ENCODE measurements at places on chromosomes 3 and 15.
A peak's percentile ranks its signal among the peaks of the same experiment; 100 is the strongest.

- DNase-seq, result no peak
Observed at GRCh38 chr3:119745942-119746341, 36.0 kb upstream of the NR1I2 start.

DNA sequence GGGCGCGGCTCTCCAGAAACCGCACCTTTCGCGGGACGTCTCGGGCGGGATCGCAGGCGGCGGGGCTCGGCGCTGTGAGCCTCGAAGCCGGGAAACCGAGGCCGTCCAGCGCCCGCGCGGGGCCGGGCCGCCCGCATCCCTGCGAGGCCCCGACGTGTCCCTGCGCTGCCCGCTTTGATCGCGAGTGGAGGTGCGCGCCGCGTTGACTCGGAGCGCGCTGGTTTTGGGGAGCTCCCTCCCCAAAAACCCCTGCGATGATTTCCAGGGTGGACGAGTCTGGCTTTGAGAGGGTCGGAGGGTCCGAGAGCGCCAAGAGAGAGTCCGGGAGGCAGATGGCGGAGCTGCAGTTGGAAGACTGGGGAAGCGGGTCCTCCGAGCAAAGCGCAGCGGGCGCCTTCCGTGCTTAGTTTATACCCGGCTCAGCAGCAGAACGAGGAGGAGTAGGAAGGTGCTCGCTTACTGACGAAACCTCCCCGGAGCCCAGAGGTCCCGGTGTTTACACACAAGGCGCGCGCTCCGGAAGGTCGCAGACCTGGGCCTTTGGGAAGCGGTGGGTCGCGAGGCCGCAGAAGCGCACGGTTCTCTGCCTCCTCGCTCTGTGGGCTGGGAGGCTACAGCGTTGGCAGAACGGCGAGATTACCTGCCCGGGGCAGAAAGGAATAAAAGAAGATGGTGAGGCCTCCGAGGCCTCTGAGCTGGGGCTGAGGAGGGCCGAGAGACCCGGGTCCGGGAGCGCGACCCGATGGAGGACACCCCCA lies 687 bp downstream of the ALDH1A3 start:
- DNase-seq, result no peak

DNA sequence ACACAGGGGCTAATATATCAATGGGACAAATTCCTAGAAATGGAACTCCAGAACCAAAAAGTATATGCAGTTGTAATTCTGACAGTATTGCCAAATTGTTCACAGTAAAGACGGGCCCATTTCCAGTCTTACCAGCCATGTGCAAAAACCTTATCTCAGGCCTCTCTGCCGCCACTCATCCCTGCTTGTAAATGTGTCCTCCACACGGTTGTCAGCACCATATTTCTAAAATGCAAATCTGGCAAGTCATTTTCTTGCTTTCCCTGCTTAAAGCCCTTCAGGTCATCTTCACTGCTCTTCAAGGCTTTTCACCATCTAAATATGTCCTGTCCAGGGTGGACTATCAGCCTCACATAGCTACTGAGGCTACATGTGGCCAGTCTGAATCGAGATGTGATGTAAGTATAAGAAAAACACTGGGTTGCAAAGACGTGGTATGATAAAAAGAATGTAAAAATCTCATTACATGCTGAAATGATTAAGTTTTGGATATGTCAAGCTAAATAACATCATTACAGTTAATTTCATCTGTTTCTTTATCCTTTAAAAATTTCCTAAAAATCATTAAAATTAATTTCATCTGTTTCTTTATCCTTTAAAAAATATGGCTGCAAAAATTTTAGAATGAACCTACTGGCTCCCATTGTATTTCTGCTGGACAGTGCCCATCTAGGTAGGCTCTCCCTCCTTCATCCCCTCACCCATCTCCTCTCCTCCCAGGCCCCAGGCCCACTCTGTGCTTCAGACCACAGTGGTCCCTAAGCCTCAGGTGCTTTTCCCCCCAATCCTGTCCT lies 980 bp downstream of the PARP9 start:
- DNase-seq, result no peak

DNA sequence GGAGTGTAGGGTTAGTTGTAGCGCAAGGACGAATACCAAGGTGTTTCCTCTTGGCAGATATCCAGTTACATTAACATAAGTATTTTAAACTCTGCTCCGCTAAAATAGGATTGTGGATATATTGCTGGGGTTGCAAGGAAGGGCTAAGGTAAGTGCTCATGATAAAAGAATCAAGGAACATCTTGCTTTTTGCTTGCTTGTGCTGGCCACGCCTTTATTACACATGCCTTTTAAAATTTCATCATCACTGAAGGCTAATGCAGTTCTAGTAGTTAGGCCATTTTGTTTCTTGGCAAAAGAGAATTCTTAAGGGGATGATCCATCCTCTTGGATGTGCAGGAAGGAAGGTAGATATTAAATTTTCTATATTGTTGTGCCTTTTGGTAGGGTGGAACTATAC lies 415.6 kb upstream of the TPM1 start:
- no peak for DNase-seq

GRCh38 chr15:78762985-78763795 lies 48.1 kb downstream of the ADAMTS7 start:
- no peak for DNase-seq

DNA sequence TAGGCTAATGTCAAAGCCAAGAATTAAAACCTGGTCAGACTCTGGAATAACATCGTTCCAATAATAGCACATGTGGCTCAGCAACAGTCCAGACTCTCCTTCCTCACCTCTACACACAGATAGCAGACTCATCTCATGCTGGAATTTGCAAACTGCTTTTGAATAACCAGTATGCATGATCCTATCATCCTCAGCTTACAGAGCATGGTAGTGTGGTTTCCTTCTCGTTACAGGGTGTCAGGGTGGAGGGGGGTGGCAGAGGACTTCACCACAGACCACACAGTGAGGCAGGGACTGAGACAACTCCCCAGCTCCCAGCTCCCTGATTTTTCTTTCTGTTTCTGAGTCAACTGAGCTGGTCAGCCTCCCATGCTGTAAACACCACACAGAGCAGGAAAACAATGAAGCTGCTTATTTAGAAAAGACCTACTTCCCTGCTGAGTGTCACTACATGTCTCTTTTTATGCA lies 101.6 kb downstream of the RPL22L1 start:
- DNase-seq, result no peak

GRCh38 chr3:179701176-179701827 lies 48.5 kb downstream of the USP13 start:
- DNase-seq, result no peak

GRCh38 chr15:59051873-59052861 lies 52.8 kb upstream of the CCNB2 start:
- DNase-seq, result no peak

- DNase-seq, result no peak
Observed at GRCh38 chr3:99485286-99485685, 153.1 kb upstream of the COL8A1 start.

GRCh38 chr3:169227911-169228310 lies 435.6 kb downstream of the MECOM start:
- DNase-seq, result no peak

- DNase-seq, result no peak
Observed at GRCh38 chr3:123733341-123733740, 148.5 kb upstream of the HACD2 start.

DNA sequence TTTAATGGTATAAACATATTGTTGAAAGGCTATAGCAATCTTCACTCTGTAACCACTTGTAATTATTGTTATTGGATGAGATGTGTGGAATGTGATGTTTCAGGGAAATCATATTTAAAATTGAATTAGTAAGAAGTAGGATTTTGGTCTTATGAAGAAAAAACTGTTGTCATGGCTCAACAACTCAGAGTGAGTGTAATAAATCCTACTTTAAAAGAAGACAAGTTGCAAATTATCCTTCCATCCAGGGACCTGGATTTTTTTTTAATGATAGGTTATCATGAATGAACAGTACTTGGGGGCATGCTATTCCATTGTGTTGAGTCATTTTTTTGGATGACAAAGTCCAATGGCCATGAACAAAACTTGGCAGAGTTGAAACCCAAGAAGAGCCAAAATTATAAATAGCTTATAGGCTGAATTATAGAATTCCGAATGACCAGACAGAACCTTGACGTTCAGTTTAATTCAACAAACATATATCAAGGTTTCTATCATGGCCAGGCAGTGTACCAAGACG lies 625.5 kb upstream of the ZNF717 start:
- DNase-seq, result no peak

- no peak for DNase-seq
Observed at GRCh38 chr15:59764775-59765174, 75.7 kb upstream of the BNIP2 start.

- no peak for DNase-seq
Observed at GRCh38 chr3:30140356-30141075, 465.9 kb upstream of the TGFBR2 start.

DNA sequence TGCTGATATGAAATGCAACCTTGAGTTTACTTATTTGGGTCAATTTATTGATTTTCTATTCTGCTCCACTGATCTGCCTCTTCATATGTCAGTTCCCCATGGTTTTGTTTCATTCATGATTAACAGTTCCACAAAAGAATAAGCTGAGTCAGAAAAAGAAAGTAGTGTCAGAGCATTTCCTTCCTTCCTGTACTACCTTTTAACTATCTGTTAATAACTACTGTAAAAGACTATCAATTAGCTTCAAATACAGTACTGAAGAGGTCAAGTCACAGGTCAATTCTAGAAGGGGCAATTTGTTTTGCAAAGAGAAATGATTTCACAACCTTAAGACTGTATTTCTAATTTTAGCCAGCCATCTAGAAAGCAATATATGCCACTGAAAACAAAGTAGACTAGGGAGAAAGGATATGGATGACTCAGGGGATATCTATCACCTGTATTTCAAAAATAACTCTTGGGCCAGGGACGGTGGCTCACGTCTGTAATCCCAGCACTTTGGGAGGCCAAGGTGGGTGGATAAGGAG lies 129.5 kb downstream of the TFDP2 start:
- DNase-seq, result no peak

DNA sequence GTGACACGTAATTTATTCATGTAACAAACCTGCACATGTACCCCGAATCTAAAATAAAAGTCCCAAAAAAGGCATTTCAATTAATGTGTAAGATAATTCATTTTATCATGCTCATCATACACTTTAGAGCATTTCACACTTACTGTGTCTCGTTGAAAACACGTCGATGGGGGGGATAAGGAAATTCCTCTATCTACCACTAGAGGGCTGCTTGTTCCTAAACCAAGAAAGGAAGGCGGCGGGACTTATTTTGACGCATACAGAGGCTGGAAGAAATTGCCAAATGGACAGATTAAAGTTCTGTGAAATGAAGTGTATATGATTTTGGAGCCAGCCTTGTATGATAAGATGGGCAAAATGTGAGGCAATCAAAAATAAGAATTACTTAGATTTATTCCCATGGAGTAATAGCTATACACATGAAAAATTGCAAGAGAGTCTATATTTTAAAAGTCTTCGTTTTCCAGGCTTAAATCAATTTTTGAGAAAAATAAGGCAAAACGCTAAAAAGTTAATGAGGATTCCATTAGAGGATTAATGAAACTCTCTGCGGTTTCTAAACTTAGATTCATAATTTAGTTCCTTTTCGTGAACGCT lies 346.8 kb downstream of the CNTN3 start:
- peak; percentile 11 for DNase-seq

Data from retinal pigment epithelial cell (primary cell).